ENCODE measurements at places on chromosomes 7 and 10. TPM values are rescaled to one million over a fixed set of nuclear protein-coding genes. Genes with fewer than 3 reads are reported as not detected.

DNA sequence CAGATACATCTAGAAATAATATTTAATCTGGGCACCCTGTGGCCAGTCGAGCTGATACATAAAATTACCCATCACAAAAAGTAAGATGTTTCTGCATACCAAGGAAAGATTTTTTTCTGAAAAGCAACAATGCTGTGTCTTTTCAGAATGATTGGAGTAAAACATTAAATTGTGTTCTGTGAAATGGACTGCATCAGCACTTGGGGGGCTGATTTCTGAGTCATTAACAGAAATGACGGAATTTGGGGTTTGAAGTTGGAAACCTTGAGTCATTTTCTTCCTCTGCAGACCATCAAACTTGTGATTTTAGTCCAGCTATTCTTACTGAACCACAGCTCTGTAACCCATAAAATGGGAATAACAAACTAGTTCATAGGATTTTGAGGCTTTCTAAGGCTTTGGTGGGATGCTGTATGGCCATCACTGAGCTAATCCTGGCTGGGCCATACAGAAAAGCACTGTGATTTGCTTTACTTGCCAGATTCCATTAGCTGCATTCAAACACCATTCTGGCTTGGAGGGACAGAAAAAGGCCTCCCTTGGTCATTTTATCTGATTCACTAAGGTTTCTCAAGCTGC lies 739.4 kb upstream of the IGFBP3 start:
- no peaks in the 10 kb centered on the region for H3K36me3 ChIP-seq
- no peak for DNase-seq
- H3K4me1 ChIP-seq = no peaks in the 10 kb centered on the region
- H3K27ac ChIP-seq = no peak overlapping the region

DNA sequence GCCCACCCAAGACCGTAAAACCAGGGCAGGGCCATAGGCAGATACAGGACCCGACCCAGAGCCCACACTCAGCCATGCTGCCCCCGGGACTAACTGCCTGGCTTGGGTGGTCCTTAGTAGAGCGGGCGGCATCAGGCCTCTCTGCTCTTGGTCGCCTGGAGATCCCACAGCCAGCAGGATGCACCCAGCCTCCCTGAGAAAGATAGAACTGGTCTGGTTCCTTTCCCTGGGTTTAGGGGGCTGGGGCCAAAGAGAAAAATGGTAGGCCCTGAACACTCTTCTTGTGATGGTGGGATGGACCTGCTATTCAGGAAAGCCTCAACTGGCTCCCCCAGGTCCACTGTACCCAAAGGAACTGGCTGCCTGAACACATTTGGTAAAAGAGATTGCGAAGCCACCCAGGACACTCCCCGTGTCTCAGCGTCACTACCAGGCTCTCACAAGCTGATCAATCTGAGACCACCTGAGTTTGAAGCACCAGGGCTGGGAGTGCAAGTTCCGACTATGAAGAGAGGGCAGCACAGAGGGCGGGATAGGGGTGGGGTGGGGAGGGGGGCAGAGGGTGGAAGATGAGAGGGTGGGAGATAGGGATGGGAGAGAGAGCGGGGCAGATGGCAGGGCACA lies 591.5 kb downstream of the DNAJB6 start:
- H3K36me3 ChIP-seq = peaks cover 5% of the 10 kb centered on the region
- H3K4me1 ChIP-seq = peaks cover 4% of the 10 kb centered on the region
- no peak overlapping the region for H3K27ac ChIP-seq
- no peak overlapping the region for H3K4me3 ChIP-seq
- H3K27me3 ChIP-seq = no peaks in the 10 kb centered on the region

GRCh38 chr7:92034116-92034515 lies 93.5 kb downstream of the AKAP9 start:
- no peaks in the 10 kb centered on the region for H3K27me3 ChIP-seq
- no peaks in the 10 kb centered on the region for H3K4me1 ChIP-seq
- H3K27ac ChIP-seq = no peak overlapping the region
- DNase-seq = no peak
- peaks cover 33% of the 10 kb centered on the region for H3K36me3 ChIP-seq

DNA sequence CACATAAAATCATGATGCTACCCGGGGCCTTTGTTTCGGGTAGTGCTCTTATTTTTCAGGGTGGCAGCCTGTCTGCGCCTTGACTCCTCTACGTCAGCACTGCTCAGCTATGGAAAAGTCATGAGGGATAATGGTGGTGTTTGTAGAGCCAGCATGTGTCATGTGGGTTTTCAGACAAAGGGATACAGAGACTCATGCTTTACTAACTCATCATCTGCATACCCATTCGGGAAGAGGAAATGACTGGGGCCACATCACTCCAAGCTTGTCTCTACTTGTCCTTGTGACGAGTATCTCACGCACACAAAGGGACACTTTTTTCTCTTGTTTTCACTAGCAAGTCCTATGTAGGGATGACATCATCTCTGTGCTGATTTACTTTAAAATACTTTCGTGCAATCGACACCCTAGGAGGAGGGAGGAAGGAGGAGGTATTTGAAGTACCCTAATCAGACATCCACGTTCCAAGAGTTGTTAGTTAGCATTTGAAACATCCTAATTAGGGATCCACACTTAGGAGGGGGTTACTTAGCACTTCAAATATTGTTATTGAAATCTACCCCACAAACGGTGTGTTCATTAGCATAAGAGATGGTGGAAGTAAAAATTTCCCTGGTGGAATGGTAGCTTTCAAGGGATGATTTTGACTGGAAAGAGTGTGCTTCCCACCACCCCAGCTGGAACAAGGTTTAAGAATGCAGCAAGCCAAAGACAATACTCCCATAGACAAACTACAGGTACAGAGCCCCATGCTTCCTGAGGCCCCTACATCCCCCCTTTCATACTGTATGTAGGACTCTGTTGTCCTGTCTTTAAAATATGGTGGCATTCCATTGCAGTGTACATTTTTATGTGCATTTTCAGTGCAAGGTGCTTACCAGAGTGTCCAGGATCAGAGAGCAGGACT lies 52.0 kb downstream of the THNSL1 start:
- peaks cover 6% of the 10 kb centered on the region for H3K27me3 ChIP-seq
- no peak for DNase-seq
- H3K27ac ChIP-seq = no peak overlapping the region
- H3K4me1 ChIP-seq = peaks cover 18% of the 10 kb centered on the region

DNA sequence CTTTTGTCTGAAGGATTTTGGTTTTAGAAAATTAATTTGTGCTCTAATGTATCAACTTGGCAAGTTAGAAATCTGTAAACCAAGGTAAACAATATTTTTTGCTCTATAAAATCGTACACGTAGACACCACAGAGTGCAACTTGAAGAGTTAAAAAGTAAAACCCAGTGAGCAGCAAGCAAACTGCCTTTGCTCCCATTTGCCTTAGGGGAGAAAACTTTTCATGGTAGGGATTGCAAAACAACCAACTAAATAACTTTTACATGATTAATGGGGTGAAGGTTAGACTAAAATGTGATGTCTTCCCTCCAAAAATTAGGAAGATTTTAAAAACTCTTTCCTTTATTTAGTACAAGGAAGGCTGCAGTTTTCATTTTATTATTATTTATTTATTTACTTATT lies 224.2 kb upstream of the LYZL1 start:
- H3K4me1 ChIP-seq = no peaks in the 10 kb centered on the region
- H3K27me3 ChIP-seq = no peaks in the 10 kb centered on the region
- no peaks in the 10 kb centered on the region for H3K36me3 ChIP-seq
- no peak overlapping the region for H3K4me3 ChIP-seq

DNA sequence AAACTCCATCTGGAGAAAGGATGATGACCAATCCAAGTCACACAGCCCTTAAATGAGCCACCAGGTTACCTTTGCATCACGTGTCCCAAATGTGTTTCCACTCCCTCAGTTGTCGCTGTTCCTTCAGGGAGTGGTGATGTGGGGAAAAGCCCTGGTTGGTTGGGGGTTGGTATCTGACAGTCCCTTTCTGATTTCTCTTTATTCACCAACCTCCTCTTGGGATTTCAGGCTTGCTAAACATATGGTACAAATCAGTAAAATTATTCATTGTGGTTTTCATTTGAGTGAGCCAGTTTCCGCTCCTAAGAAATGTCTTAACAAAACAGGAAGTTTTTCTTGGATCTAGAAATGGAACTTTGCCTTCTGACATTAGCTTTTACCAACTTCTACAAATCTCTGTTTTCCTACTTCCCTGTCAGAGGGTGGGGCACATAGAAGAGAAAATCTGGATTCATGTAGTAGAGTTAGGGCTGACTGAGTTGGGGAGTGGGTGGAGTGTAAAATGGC lies 40.0 kb upstream of the KMT2E start:
- H3K36me3 ChIP-seq = peaks cover 22% of the 10 kb centered on the region
- H3K27ac ChIP-seq = no peak overlapping the region
- H3K4me1 ChIP-seq = peaks cover 8% of the 10 kb centered on the region
- H3K27me3 ChIP-seq = no peaks in the 10 kb centered on the region

DNA sequence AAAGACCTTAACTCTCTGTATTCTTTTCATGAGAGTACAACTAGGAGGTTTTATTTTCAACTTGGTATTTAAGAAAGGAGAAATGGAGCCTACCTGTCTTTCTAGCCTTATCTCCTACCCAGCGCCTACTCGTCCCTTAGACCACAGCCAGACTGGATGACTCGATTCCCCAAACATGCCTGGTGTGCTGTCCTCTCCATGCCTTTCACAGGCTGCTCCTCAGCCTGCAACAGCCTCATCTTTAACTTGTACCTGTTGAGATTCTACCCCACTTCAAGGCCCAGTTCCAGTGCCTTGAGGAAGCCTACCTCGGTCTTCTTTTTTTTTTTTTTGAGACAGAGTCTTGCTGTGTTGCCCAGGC lies 29.4 kb downstream of the CPA1 start:
- H3K4me3 ChIP-seq = no peak overlapping the region
- no peaks in the 10 kb centered on the region for H3K27me3 ChIP-seq
- no peak for DNase-seq
- H3K27ac ChIP-seq = no peak overlapping the region

DNA sequence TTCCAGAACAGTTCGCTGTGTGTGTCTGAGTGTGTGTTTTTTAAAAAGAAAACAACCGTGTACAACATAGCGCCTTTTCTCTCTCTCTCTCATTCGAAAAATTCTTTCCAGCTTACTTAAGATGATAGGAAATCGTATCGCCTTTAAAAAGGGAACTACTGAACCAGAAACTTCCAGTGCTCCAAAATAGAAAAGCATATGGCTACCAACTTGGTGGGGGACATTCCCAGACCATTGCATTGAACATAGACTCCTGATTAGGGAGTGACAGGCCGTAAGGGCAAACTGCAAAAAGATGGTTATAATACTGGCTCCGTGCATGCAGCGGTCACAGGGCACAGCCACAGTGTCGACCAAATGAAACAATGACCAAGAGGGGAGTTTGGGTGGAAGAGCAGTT lies 94.4 kb upstream of the FGFR2 start:
- no peaks in the 10 kb centered on the region for H3K27me3 ChIP-seq
- H3K4me1 ChIP-seq = no peaks in the 10 kb centered on the region
- H3K4me3 ChIP-seq = no peak overlapping the region
- H3K36me3 ChIP-seq = no peaks in the 10 kb centered on the region

GRCh38 chr7:121901026-121901425 lies 28.1 kb downstream of the PTPRZ1 start:
- no peaks in the 10 kb centered on the region for H3K27me3 ChIP-seq
- no peaks in the 10 kb centered on the region for H3K4me1 ChIP-seq
- DNase-seq = no peak
- H3K4me3 ChIP-seq = no peak overlapping the region
- H3K27ac ChIP-seq = no peak overlapping the region

DNA sequence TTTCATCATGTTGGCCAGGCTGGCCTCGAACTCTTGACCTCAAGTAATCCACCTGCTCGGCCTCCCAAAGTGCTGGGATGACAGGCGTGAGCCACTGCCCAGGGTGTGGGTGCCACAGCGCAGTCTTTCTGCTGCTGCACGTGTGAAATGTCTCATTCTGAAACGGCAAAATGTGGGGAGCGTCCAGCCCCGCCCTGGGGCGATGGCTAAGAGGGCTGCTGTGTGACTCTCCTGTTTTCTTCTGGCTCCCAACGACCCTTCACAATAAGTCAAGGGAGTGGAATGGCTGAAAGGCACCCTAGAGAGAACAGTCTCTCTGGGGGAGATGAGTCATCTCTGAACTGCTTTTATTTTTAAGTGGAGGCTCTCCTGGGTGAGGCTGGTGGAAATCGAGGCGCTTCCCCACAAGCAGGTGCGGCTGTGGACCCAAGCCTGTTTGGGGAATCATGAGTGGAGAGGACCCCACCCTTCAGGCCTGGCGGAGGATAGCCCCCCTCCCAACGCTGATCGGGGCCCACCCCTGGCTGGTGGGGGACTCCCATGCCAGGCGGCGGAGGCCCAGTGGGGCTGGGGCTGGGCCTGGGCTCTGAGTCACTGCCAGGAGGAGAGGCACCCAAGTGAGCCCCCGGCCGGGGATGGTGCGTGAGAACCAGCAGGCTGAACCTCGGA lies 18.0 kb downstream of the ADAP1 start:
- H3K27me3 ChIP-seq = peaks cover 15% of the 10 kb centered on the region
- H3K27ac ChIP-seq = peak overlapping the region; percentile 50
- no peaks in the 10 kb centered on the region for H3K36me3 ChIP-seq
- H3K4me3 ChIP-seq = no peak overlapping the region

DNA sequence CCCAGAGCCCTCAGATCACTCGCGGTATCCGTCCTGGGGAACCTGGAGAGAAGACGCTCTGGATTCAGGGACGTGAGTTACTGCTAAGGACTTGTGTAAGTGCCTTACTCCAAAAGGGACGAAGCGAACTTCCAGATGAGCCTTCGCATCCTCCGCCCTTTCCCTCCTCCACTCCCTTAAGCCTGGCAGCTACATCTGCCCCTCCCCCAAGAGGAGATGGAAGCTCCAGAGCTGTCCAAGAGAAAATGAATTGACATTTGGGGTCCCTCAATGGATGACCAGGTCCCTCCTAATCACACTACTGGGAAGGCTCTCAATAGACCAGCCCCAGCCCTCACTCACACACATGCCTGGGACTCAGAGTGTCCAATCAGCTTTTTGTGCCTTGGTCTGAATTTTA lies 31.3 kb upstream of the GDF10 start:
- H3K27ac ChIP-seq = no peak overlapping the region
- peaks cover 2% of the 10 kb centered on the region for H3K27me3 ChIP-seq
- no peak overlapping the region for H3K4me3 ChIP-seq
- peaks cover 9% of the 10 kb centered on the region for H3K36me3 ChIP-seq

DNA sequence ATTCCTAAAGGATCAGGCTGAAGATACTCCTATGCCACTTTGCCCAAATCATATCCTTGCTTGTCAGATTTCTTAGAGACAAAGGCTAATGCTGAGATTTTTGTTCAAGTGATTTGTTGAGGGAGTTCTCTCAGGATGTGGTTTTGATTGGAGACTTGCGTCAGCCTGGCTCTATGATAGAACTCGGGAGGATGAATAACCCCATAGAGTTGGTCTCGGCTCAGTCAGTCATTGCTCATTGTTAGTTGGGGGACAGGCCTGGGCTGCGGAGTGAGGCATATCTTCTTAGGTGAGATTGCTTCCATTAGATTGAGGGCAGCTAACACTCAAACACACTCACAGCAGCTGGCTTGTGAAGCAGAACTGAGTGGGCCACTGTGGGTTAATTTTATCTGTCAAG lies 203.4 kb downstream of the KIF20B start:
- peaks cover 20% of the 10 kb centered on the region for H3K27me3 ChIP-seq
- H3K4me3 ChIP-seq = no peak overlapping the region
- H3K4me1 ChIP-seq = no peaks in the 10 kb centered on the region
- H3K36me3 ChIP-seq = no peaks in the 10 kb centered on the region
- no peak overlapping the region for H3K27ac ChIP-seq
- DNase-seq = no peak

GPR37 gene
- not detected for total RNA-seq

SLC39A12 gene
- not detected for total RNA-seq

COL17A1 gene
- not detected for total RNA-seq

GSTO2 gene
- total RNA-seq = 1.8 TPM

DPP6 gene
- not detected for total RNA-seq
